Uterus (tissue), 4 donors: ENCODE measurements at places on chromosomes 6 and 20.

- no peak for DNase-seq
Observed at GRCh38 chr6:4567141-4567540, 209.1 kb upstream of the CDYL start.

GRCh38 chr6:76166874-76167273, 94.4 kb upstream of the IMPG1 start:
- no peak for DNase-seq

DNA sequence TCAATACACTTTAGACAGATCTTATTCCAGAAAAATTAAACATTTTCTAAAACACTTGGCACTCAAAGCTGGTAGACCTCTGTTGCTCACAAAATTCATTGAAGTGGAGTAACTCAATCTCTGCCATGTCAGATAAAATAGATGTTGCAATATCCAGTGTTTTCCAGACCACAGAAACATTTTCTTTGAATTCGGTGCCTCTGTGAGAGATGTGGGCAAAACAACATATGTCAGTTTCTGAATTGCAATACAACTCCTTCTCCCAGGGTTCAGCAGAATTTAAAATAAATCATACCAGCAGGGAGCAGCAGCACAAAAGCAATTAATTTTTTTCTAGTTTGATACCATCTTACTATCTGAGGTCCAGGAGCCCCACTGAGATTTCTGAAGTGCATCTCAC, 11.3 kb upstream of the PKHD1 start:
- no peak for DNase-seq

- no peak for DNase-seq
Observed at GRCh38 chr6:144621332-144621731, 336.2 kb downstream of the UTRN start.

GRCh38 chr6:82066991-82067411, 180.5 kb downstream of the IBTK start:
- DNase-seq, result no peak

DNA sequence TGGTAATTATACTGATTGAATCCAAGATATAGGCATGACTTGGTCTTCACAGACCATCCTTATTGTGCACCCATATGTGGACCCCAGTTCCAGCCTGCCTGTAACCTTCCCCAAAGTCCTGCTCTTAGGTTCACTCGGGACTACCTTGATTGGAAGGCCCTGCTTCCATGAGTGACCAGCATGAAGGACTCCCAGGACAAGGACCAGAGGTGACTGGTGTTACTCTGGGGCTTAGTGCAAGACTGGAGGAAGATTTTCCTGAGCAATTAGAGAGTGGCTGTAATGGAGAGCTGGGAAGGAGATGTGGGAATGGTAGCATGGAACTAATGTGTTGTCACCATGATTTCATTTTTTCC, 15.1 kb downstream of the BRD2 start:
- DNase-seq, result no peak

GRCh38 chr6:47655719-47656595, 42.4 kb upstream of the ADGRF4 start:
- DNase-seq, result no peak

GRCh38 chr6:105594821-105595220, 191.9 kb upstream of the PREP start:
- DNase-seq, result no peak

DNA sequence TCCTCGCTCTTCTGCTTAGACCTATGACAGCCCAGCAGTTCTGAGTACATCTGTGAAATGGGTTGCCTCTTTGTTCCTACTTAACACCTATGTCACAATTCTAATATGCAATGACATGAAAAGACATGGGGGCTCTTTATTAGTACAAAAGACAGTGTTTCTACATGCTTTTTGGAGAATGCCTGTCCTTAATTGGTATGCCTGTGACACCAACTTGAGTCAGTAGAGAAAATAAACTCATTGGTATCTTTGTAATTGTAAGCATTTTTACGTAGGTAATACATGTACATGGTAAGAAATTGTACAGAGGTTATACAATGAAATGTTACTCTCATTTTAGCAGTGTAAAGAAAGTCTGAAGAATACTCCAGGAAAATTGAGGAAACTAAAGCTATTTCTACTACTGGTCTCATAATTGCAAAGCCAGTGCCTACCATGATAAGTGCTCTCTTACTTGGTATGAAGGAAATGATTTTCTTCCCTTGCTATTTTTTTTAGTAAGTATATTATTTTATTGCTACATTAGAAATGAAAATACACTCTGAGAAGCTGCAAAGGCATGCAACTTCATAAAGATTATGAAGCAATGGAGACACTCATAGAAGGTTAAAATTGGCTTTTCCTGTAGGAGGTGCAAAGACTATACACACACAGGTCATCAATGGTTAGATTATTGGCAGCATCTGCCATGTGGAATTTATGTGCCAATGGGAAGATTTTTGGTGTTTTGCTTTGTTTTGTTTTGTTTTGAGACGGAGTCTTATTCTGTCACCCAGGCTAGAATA, 4.9 kb upstream of the EEF1A1 start:
- no peak for DNase-seq

- peak; percentile 50 for DNase-seq
Observed at GRCh38 chr6:108946695-108947094, 98.5 kb downstream of the ARMC2 start.

- DNase-seq, result no peak
Observed at GRCh38 chr6:53647462-53648094, 18.0 kb downstream of the KLHL31 start.
